ENCODE measurements at places on chromosomes 4 and X.

DNA sequence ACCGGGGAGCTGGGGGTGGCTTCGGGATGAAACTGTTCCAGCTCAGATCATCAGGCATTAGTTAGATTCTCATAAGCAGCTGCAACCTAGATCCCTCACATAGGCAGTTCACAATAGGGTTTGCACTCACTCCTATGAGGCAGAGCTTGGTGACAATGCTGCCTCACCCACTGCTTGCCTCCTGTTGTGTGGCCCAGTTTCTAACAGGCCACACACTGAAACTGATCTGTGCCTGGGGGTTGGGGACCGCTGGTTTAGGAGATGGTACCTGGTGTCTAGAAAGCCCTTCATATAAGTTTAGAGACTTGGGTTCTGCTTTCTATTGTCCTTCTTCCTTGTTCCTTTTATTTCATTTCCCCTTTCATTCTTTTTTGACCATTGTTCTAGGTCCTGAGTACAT is 234.2 kb downstream of the FRAS1 start:
- DNase-seq, result no peak

GRCh38 chr4:110268352-110268751 is 69.9 kb upstream of the ELOVL6 start:
- DNase-seq, result no peak

DNA sequence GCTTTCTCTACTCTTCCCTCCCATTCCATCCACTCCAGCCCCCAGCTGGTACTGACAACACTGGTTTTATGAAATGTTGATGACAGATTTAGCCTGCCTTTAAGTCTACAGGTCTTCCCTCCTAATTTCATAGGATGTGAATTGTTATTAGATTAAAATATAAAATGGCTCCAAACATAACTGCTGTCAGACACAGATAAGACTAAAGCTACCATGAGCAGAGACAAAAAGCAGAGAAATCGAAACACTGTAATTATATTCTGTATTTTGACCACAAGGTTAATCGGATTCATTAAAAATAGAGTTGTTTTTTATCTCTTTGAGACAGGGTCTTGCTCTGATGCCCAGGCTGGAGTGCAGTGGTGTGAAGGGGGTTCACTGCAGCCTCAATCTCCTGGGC is 28.3 kb downstream of the SEC24D start:
- DNase-seq, result no peak

DNA sequence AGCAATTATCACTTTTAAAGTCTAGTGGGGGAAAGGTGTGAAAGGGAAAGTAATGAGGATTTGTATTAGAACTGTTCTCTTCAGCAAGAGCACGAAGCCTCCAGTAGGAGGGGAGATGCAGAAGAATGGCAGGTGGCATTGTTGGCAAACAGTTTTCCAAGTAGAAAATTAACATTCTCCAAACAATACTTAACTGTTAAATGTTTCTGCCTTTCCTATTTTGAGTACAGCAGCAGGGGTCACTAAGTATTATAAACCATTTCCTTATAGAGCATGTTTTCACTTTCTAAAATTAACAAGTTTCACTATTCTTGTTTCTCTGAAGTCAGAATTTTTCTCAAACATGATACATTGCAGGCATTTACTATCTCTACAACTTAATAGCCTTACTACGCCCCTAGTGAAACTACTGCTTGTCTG is 58.7 kb downstream of the LEF1 start:
- no peak for DNase-seq
